ENCODE measurements at places on chromosomes 12 and 14. TPM values are rescaled to one million over a fixed set of nuclear protein-coding genes. Genes with fewer than 3 reads are reported as not detected.
A peak's percentile ranks its signal among the peaks of the same experiment; 100 is the strongest.

CBLN3 gene
- total RNA-seq, result 4.2 TPM

FITM1 gene
- 0.83 TPM for total RNA-seq

RHOJ gene
- 0.77 TPM for total RNA-seq

CCDC60 gene
- 0.63 TPM for total RNA-seq

ITGA5 gene
- total RNA-seq, result 0.22 TPM

DNA sequence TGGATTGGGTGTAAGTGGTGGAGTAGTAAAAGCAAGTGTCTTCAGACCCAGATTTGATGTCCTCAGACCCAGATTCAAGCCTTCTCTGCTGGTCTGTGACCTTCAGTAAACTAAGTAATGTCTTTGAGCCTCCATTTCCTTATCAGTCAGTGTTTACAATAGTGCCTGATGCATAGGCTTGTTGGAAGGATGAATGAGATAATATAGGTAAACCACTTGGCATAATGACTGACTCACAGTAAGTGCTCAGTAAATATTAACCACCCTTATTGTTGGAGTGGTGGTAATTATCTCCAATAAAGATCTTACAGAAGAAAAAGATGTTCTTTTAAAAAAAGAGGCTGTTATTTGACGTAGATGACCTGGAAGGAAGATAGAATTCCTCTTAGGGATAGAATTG is 86.2 kb downstream of the IGF1 start:
- ATAC-seq, result no peak

DNA sequence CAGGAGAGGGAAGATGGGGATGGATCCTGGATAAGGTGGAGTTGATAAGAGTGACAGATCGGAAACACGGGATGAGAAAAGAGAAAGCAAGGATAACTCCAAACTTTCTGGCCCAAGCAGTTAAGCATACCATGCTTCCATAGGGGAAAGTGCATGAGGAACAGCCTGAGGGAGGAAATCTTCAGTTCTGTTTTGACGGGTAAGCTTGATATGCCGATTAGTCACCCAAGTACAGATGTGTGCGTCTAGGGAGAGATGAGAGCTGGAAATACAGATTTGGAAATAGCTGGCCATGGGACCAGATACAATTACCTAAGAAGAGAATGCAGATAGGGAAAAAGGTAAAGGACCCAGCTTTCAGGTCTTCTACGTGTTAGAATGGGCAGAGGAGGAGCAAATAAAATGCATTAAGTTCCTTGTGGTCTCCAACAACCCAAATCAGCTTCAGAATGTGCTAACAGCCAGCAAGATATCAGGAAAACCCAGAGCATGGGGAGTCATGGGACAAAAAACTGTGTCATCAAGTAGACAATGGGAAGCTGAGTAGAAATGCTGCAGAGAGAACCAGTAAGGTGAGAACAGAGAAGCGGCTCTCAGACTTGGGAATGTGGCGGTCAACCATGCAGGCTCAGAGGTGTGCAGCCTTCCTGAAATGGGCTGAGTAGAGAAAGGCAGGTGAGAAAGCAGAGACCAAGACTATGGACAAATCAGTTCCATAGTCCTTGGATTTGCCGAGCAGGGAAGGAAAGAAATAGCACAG is 56.3 kb downstream of the PPP1R36 start:
- no peak for ATAC-seq

GRCh38 chr14:60090864-60091519 is 731 bp upstream of the PCNX4 start:
- ATAC-seq, result peak; percentile 10

DNA sequence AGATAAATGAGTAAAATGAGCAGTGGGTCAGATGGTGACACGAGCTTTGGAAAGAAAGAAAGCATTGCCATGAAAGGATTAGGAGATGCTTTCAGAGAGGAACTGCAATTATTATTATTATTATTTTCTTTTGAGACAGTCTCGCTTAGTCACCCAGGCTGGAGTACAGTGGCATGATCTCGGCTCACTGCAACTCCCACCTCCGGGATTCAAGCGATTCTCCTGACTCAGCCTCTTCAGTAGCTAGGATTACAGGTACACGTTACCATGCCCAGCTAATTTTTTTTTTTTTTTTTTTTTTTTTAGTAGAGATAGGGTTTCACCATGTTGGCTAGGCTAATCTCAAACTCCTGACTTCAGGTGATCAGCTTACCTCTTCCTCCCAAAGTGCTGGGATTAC is 77.4 kb downstream of the ST8SIA1 start:
- ATAC-seq, result no peak

DNA sequence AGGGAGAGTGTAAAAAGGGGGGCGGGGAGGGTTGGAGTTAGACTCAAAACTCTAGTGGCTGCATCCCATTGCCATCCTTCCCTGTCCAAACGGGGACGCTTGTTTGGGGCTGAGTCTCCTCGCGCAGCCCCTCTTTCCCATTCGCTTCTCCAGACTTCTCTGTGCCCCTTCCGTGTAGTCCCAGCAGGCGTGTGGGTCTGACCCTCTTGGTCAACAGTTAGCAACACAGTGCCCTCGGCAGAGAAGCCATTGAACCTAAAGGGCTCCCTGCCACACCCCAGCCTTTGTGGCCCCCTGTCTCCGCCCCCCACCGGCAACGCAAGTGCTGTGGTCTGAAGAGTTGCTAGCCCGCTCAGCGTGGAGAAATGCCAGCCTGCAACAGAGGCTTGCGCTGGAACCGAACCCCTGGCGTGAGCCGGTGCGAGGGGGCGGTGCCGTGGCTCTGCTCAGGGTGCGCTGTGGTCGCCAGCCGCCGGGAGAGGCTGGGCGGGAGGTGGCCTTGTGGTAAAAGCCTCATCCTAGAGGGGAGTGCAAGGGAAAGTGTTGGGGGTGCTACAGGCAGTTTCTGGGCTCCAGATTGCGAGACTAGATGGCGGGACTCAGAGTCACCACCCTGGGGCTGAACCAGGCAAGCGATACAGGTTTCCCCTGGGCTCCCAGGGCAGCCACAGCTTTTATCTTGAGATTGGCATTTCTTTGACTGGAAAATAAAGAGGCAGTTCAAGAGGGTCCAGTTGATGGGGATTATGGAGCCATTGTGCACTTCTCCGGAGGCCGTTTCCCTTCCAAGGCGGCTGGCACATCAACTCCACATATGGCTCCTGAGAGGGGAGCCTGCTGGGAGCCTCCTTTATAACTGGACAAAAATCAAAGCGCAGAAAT is 2.1 kb downstream of the PLXNC1 start:
- ATAC-seq, result no peak

DNA sequence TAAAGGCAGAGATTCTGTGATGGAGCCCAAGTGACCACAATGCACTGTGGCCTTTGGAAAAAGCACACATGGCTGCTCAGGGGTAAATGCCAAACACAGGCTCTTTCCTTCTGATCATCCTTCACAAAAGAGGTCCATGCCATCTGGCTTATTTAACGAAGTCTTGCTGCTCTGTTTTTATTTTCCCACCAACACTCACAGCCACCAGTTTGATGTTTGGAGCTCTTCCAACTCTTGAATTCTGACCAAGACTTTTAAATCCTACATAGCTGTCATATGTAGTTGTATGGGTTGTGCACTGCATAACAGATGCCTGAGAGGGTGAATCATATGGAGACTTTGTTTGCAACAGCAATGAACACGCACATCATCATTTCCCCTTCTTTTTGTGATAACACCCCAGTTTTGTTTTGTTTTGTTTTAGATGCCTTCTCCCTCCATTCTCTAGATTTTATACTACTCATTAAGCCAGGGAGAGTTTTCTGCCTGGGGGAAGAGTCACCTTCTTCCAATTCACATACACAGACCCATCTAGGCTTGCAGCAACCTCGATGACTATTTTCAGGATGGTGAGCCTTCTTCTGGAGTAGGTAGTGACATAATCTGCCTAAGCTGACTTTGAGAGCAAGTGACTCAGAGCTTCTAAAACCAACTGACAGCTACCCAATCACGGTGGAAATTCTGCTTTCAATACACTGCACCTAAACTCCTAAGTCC is 145.2 kb upstream of the WSCD2 start:
- ATAC-seq, result no peak

- no peak for ATAC-seq
Observed at GRCh38 chr14:86321151-86321550, 791.2 kb downstream of the FLRT2 start.

DNA sequence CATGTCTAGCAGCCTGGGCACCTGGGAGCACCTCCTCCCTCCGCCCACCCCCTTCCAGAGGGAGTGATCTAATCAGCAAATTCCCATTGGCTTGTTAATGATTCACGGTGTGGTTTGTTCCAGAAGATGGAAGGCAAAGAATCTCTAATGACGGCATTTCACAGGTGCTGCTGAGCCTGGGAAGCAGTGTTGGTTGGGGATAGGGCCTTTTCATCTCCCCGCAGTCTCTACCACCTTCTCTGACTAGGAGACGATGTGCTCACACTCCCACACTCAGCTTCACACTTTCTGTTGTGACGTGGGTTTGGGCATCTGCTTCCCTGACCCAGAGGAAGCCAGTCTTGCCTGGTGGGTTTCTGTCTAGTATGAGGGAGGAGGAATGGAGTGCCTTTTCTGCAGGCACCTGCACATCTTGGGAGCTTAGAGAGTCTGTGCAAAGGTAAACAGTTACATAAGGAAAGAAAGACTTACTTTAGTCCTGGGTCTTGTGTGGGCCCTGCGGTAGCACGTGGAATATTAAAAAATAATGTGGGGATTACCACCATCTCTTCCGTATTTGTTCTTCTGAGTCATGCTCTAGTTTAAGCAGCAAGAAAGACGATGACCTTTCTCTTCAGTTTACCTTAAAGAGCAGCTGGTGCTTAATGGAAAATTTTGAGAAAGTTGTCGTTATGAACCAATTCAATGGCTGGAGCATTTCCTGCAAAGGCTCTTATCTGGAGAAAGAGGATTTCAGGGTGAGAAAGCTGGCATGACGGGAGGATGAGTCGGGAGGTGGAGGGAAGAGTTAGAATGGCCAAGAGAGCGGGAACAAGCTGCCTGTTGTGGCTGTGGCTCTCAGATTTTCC is 70.6 kb upstream of the ARHGAP5 start:
- ATAC-seq, result no peak

- no peak for ATAC-seq
Observed at GRCh38 chr12:102249079-102249841, 51.6 kb upstream of the PMCH start.

DNA sequence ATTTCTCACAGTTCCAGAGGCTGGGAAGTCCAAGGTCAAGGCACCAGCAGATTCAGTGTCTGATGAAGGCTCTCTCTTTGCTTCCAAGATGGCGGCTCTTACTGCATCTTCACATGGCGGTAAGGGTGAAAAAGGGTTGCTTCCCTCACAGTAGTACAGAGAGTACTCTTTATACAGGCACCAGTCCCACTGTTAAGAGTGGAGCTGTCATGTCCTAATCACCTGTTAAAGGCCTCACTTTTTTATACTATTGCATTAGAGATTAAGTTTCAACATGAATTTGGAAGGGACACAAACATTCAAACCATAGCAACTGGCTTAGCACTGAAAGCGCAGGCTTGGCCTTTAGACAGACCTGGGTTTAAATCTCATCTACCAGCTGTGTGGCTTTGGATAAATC is 50.0 kb upstream of the TCL1A start:
- ATAC-seq, result no peak

DNA sequence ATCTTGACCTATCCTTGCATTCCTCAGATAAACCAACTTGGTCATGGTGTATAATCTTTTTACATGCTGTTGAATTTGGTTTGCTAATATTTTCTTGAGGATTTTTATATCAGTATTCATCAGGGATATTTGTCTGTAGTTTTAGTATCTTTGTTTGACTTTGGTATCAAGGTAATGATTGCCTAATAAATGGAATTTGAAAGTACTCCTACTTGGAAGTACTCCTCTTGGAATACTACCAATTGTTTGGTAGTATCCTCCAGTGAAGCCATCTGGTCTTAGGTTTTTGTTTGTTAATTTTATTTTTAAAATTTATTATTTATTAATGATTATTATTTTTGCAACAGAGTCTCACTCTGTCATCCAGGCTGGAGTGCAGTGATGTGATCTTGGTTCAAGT is 85.0 kb downstream of the ATF7IP start:
- no peak for ATAC-seq

DNA sequence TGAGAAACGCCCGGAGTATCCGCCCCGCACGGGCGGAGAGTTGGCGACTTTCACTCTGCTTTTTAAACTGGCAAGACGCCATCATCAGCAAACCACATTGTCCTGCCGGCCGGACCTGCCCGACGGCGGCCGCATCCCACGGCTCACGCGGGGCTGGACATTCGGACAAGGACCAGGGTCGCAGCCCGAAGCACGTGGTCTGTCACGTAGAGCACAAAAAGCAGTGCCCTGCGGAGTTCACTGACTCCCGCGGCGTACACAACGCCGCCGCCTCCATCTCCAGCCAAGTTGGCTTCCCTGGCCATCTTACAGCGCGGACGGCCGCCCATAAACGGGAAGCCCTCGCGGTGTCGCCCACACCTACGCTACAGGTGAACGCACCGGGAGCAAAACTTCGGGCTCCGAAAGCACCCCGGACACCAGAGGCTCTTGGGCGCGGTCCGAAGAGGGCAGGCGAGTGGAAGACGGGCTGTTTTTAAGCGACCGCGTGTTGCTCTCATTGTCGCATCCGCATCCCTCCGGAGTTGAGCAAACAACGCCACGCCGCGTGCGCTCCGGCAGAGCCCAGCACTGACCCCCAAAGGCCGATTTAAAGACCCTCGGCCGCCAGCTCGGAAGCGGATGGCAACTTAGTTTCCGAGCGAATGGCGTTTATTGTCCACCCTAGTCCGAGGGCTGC is 966 bp downstream of the SINHCAF start:
- peak; percentile 8 for ATAC-seq

DNA sequence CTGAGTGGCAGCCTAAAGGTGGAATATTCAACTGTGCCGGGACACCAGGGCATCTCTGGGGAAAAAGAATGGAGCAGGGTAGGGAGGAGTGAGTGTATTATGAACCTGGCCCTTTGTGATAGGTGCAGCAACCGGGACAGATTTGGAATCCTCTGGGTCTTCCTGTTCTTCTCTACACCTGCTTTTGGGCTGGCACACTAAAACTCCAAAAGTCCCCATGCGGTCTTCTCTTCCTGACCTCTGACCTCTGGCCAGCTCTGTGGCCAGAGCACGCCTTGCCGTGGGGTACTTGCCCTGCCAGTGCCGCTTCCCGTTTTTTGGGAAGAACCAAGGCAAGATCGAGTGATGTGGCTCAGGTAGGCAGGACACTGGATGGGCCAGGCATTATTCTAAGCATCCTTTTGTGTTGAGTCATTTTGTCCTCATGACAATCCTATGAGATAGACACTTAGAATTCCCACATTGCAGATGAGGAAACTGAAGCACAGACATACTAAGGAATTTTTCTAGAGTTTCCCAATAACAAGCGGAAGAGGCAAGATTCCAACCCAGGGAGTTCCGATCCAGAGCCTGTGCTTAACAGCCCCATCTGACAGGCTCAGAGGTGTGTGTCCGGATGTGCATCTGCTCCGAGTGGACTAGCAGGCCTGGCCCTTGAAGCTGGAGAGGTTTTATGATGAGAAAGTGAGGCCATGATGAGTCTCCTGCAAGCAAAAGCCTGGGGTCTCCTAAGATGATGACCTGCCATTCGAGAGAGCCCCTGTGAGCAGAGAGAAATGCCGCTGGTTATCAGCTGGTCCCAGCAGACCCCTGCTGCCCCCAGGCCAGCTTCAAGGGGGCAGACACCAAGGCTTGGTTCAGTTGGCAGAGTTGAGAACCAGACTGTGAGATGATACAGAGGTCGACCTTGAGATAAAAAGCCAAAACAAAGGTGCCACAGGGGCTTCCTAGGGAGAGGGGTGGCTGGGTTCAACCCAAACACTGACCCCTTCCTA is 67.9 kb upstream of the ESRRB start:
- ATAC-seq, result no peak

DNA sequence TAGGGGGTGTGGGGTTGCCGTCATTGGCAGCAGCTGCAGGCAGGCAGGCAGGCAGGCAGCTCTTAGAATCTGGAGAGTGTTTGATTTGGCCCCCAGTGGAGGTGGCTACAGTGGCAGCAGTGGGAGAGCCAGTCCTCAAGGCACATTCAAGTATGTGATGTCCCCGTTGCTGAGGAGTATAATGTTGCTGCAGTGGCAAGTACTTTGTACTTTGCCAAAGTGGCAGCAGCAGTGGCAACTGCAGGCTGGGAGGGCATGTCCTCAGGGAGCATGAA is 147.1 kb downstream of the PAPOLA start:
- no peak for ATAC-seq

All from motor neuron (in vitro differentiated cells).